ENCODE measurements at places on chromosomes 16 and 17.

GRCh38 chr16:73231944-73232554 is 184.1 kb upstream of the ZFHX3 start:
- no peak for DNase-seq

DNA sequence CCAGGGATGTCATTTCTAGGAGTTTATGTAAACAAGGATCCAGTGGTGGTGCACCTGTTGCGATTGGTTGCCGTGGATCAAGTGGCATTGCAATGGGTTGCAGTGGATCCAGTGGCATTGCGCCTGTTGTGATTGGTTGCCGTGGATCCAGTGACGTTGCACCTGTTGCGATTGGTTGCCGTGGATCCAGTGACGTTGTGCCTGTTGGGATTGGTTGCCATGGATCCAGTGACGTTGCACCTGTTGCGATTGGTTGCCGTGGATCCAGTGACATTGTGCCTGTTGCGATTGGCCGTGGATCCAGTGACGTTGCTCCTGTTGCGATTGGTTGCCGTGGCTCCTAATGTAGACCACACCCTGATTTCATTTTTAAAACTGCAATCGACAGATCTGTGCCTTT is 56.2 kb upstream of the CRISPLD2 start:
- DNase-seq, result no peak

GRCh38 chr16:83220066-83220465 is 587.7 kb upstream of the HSBP1 start:
- DNase-seq, result no peak

DNA sequence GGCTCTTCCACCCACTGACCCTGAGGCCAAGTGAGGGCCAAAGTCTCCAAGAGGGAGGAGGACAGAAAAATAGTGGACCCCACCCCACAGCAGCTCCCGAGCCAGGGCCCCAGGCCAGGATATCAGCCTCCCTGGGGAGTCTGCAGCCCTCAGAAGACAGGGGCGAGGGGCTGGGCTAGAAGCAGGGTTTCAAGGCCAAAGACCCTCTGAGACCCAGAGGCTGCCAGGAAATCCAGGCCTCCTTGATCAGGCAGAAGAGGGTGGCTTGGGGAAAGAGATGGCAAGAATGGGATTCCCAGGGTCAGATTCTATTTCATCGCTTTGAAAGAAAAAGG is 156.1 kb downstream of the ZNF423 start:
- DNase-seq, result no peak

GRCh38 chr17:28346746-28347246 is 10.5 kb downstream of the POLDIP2 start:
- no peak for DNase-seq

DNA sequence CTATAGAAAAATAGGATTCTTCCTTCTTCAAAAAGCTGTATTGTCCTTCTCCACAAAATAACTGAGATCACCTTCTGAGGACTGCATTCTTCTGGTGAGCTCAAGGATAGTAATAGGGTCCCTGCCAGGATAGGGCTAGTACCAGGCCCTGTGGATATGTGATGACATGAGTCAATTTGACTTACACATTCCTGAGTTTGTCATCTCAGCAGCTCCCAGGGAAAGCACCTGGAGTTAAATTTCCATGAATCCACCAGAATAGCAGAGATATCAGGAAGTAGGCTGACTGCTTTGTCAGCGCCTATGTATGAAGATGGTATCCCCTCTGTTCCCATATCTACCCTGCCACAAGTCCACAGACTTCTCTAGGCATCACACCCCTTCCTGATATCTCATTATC is 225.8 kb downstream of the PMP22 start:
- DNase-seq, result no peak

GRCh38 chr16:58039829-58040495 is 14.4 kb downstream of the MMP15 start:
- DNase-seq, result no peak

GRCh38 chr17:7495906-7496434 is 11.8 kb downstream of the POLR2A start:
- DNase-seq, result no peak

GRCh38 chr17:61088556-61088955 is 311.1 kb upstream of the TBX2 start:
- no peak for DNase-seq

DNA sequence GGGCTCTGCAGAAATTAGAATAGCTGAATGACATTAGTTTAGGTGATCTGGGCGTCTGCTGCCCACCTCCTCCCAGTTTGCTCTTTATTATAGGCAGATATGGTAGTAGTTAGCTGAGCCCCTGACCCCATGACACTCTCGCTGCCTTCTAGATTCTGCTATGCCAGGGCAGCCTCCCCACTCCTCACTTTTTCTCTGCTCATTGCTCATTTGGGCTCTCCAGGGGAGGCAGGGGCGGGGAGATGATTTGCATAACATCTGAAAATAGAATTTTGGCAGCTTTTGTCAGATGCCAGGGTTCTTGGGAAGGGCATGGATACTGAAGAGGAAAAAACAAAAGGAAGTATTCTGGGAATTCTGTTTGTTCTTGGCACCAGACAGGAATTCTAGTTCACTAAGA is 78.0 kb upstream of the GAS7 start:
- no peak for DNase-seq

DNA sequence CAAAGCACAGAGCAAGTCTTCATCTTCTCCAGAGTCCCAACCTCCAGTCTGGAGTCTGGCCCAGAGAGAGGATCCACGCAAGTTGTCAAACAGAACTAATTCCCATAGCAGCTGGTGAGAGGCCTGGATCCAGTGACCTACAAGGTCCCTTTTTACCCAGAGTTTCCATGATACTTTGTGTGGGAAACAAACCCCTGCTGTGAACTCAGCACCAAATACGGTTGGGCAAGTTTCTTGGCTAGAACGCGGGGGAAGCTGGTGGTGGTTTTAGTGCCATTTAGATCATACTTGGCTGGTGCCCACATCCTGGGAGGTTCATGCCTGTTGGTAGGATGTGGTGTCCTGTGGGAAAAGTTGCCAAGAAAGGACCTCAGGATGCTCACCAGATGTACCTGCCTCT is 18.1 kb downstream of the TMC7 start:
- DNase-seq, result no peak

DNA sequence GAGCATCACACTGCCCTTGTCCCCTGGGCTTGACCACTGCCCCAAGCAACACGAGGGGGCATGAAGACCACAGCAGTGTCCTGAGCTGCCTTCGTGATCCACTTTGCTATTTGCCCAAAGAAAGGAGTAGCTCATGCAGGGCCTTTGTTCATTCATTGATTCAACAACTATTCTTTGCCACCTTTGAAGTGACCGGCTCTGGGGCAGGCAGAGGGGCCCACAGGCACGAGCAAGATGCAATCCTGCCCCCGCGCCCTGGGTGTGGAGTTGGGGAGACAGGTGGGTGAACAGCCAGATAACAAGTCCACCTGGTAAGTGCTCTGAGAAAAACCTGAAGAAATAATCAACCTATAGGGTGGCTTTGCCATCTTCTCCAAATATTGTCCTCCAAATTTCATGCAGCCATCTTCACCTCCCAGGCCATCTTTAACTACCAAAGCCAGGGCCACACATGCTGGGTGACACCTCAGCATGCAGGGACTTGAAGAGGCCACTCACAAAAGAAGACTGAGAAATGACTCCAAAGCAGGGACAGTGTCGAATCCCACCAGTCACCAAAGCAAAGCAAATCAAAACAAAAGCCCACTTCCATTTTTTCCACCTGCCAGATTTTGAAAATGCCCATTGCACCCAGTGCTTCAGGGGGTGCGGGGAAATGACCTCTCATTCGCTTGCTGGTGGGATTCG is 18.2 kb upstream of the RBFOX3 start:
- DNase-seq, result no peak

GRCh38 chr16:77373726-77374125 is 61.1 kb downstream of the ADAMTS18 start:
- DNase-seq, result no peak

- DNase-seq, result no peak
Observed at GRCh38 chr17:2263183-2264066, 40.2 kb downstream of the SMG6 start.

DNA sequence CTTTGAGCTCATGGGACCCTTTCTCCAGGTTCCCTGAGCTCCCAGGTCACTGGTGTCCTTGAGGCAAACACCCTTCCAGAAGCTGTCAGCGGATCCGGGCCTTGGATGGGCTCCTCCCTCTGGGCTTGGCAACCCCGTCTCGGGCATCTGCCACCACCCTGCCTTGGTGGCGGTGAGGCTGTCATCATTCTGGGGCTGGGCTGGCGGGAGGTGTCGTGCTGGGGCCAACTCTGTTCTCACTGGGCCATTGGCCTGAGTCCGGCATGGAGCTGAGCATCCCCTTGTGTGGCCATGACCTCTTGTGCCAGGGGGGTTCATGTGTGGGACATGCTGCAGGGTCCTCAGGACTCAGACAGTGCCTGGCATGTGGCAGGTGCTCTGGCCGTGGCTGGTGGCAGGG is 197.6 kb downstream of the LAT start:
- no peak for DNase-seq

- no peak for DNase-seq
Observed at GRCh38 chr16:88483392-88483641, 30.2 kb downstream of the ZFPM1 start.

GRCh38 chr16:10752843-10753523 is 9.3 kb downstream of the NUBP1 start:
- DNase-seq, result no peak

DNA sequence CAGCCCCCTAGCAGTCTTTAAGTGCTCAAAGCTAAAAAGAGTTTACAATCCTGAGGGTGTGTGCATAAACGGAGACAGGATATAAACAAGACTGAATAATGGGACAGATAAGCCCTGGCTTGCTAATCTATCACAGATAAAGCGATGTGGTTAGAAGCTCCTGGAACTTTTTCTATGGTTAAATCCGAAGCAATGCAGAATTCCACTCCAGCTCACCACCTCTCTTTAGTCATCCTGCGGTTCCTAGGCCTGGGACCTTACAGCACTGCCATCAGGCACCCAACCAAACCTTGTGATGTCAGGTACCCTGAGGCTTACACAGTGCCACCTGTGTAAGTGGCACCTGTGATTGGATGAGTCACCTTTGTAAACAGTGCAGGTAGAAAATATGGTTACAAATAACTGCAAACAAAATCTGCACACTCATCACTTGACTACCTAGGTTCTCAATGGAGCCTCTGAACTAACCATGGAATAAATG is 31.5 kb upstream of the B4GALNT2 start:
- no peak for DNase-seq

DNA sequence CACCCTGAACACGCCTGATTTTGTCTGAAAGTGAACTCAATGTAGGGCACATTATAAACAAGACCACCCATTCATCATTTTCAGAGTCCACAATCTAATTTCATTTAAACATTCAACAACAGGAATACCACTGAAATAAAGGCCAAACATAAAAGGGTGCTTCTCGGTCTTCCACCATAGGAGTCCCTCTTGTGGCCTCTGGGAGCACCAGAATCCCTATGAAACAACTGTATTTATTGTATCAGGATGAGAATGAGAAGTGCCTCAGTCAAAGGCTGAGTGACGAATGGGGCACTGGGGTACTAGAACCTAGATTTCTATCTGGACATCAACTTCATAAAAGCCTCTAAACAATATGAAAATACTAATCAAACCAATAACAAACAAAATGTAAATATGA is 40.4 kb downstream of the NXPH3 start:
- DNase-seq, result no peak

DNA sequence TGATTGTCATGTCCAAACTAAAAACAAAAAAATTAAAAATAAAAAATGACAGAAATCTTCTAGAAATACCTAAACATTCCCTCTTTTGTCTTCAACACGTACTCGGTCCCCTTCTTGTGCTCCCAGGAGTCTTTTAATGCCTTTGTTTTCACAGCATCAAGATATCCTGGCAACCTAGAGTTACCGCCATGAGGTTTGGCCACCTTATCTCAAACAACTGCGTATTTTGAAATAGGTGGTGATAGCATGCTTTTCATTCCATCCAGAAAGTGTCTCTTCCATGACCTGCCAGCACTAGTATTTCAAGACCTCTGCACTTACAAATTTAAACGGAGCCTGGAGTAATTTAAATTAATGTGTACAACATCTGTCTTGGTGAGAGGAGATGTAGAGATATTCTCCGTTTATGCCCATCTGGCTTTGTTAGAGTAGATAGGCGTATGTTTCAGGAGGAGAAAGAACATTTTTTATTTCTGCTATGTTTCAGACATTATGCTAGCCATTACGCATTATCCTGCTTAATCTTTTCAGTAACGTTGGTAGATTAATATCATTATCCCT is 42.0 kb downstream of the RBFOX1 start:
- no peak for DNase-seq

DNA sequence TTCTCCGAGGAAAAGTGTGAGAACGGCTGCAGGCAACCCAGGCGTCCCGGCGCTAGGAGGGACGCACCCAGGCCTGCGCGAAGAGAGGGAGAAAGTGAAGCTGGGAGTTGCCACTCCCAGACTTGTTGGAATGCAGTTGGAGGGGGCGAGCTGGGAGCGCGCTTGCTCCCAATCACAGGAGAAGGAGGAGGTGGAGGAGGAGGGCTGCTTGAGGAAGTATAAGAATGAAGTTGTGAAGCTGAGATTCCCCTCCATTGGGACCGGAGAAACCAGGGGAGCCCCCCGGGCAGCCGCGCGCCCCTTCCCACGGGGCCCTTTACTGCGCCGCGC is at the start of gene ERBB2:
Gene ERBB2 (plus strand): TSS at position 247 of the 330 bp plus-strand sequence. CDS start 175 bp downstream, outside the sequence.
- DNase-seq, result no peak

DNA sequence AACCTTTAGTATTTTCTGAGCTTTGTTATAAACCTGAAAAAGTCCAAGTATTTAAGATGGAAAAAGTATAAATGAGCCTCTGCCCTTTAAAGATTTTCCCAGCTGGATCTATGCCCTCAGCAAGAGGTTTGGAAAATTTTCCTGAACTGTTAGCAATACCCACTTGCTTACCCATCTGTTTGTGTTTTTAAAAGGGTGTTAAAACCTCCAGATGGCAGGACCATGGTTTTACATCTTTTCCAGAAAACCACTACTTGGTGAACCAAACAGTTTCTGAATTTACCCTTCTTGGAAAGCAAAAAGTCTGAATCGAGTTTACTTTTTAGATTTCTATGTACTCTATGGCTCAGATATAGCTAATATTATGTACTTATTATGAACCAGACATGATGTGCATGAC is 719 bp downstream of the PMFBP1 start:
- no peak for DNase-seq

DNA sequence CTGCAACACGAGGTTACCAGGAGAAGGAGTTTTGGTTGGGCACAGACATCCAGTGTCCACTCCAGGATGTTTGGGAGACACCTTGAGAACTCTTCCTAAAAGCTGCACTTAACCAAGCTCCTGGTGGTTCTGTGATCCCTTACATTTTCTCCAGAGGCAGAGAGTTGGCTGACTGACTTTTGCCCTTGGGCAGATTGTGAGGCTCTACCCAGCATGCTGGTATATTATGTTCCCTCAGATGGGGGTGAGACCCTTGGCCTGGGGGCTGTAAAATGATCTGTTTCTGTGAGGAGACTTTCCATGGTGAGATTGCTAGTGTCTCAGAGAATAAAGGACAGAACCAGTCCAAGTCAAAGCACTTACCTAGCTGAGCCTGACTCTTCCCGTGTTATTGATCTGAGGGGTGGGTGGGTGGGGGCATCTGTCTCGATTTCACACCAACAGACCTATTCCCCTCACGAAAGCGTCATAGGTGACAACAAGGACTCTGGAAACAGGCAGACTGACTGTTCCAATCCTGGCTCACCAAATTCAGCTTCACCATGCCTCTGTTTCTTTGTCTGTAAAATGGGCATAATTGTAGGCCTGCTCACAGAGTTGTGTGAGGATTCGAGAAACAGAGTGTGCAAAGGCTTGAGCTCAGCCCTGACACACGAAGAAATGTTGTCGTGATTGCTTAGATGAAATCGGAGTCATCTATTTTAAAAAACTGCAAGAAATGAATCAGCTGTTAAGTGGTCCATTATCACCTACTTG is 12.2 kb downstream of the USB1 start:
- DNase-seq, result no peak

Measured in stimulated activated CD4-positive, alpha-beta T cell treated with anti-CD3 and anti-CD28 coated beads, Interleukin-4, amount 100 ng/mL, for 1 hour (primary cell).